Immature natural killer cell (primary cell): ENCODE measurements at places on chromosomes 4 and X. TPM values are rescaled to one million over a fixed set of nuclear protein-coding genes. Genes with fewer than 3 reads are reported as not detected.

- H3K36me3 ChIP-seq = peaks cover 4% of the 10 kb centered on the region
- no peaks in the 10 kb centered on the region for H3K27me3 ChIP-seq
- no peak overlapping the region for H3K4me3 ChIP-seq
- H3K4me1 ChIP-seq = no peaks in the 10 kb centered on the region
- DNase-seq = no peak
- H3K27ac ChIP-seq = no peak overlapping the region
These were observed 25.7 kb downstream of the LAS1L start for GRCh38 chrX:65508851-65509250.

- no peak overlapping the region for H3K4me3 ChIP-seq
- H3K36me3 ChIP-seq = peaks cover 6% of the 10 kb centered on the region
- peaks cover 20% of the 10 kb centered on the region for H3K4me1 ChIP-seq
- no peak for DNase-seq
These were observed 36.8 kb upstream of the NAP1L5 start for GRCh38 chr4:88734403-88734949.

GC gene
- not detected for polyA plus RNA-seq

- no peak overlapping the region for H3K4me3 ChIP-seq
- no peaks in the 10 kb centered on the region for H3K4me1 ChIP-seq
- DNase-seq = no peak
- no peaks in the 10 kb centered on the region for H3K36me3 ChIP-seq
- H3K27ac ChIP-seq = no peak overlapping the region
- peaks cover 2% of the 10 kb centered on the region for H3K27me3 ChIP-seq
These were observed 447.5 kb upstream of the PITX2 start for GRCh38 chr4:111070390-111070789.

RPL34 gene
- 1,657 TPM for polyA plus RNA-seq

EDA gene
- not detected for polyA plus RNA-seq
